ENCODE measurements at places on chromosomes 4 and X.

GRCh38 chrX:1023676-1024075, 188.8 kb downstream of the CRLF2 start:
- no peak for DNase-seq

- no peak for DNase-seq
Measured at GRCh38 chr4:84917086-84917821, 49.2 kb downstream of the WDFY3 start.

DNA sequence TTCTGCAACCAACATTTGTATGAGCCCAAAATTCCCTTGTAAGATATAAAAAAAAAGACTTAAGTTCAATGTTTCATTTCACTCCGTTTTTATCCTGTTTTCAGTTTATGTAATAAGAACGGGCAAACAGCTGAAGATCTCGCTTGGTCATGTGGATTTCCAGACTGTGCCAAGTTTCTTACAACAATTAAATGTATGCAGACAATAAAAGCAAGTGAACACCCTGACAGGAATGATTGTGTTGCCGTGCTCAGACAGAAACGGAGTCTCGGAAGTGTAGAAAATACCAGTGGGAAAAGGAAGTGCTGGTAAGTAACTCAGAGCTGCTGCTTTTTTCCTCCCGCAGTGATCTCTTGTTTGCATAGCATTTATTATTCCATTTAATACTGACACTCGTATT, 2.8 kb downstream of the ANKRD37 start:
- no peak for DNase-seq

DNA sequence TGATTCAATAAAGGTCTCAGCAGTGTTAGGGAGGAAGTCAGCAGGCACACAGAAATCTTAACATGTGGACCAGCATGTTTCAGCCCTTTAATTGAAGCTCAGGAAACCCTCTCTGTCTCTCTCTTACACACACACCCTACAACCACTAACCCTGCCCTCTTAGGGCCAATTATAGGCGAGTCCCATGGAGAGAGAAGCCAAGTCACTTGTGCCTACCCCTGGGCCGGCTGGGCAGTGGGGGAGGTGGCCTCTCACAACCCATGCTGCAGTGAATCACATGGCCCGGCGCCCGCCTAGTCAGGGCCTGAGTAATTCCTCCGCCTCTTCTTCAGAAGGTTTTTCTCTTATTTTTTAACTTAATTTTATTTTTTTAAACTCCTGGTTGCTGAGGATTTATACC, 3.7 kb downstream of the FGD1 start:
- peak; percentile 33 for DNase-seq

GRCh38 chr4:2273657-2274319, 11.9 kb upstream of the MXD4 start:
- no peak for DNase-seq

Measured in amniotic stem cell (primary cell).